ENCODE measurements at places on chromosomes 7 and 10.

- peak; percentile 78 for DNase-seq
Observed at GRCh38 chr10:91909117-91909677, at the start of gene FGFBP3. FGFBP3 (minus strand) TSS chr10:91909486; CDS start chr10:91908969, 517 bp downstream.

DNA sequence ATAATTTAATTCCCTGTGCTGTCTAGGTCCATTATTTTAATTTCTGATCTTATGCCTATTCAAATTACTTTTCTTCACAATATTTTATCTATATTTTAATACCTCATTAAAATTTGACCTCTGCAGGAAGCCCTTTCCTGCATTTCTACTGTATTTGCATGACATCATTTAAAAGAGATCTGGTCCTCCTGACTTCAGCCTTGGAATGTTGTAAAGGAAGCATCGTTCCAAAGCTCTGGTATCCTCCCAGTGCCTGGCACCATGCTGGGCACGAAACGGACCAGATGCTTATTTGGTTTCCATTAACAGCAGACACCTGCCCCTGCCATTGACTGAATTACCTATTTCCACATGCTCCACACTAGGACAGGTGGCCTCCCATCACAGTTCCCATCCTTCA lies 247.5 kb downstream of the KLF6 start:
- peak; percentile 34 for DNase-seq

DNA sequence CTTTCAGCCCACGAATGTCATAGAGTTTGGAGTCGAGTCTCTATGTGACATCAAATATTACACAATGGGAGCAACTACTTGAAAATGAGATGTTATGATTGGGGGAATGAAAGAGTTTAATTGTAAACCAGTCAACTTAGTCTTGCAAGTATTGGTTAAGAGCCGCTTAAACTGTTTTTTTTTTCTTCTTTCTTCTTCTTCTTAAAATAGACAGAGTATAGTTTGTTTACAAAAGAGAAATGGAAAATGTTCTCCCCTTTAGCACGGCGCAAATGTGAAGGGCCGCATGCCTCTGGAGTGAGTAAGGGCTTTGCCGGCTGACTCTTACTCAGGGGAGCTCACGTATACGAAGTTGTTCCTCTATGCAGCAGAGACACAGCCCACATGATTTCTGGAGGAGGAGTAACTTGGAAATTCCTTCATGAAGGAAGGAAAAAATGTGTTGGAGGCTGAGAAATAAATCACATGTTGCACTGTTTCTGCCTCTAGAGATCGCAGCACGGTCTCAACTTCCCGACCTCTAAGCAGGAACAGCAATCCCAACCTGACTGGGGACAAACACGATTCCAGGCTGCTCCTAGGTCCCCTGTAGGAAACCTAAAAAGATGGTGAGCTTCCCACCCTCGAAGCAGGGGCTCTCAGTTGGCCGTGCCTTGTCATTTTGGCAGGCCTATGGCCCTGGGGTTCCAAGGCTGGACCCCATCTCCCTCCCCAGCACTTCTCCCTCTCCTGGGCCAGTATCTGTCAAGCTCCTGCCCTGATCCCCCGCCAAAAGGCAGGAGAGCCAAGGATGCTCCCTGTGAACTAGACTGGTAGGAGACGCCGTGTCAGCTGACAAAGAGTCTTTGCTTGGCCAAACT lies 44.8 kb downstream of the MYOF start:
- no peak for DNase-seq

DNA sequence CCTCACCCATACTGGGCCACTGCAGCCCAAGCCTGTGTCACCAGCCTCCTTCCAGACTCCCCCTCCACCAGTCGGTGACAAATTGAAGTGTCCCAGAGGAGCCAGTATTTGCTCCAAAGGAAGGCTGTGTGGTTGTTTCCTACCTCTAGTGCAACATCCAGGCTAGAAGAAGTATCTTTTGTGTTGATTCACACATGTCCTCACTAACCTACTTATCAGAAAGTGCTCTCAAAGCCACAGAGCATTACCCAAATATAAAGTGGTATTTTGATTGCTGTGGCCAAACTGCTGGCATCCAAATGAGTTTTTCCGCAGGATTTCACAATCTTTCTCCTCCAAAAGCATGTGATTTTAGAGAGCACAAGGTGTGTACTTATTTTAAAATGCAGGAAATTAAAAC lies 134.8 kb downstream of the CUL2 start:
- DNase-seq = no peak

GRCh38 chr10:18224626-18225445 lies 84.6 kb downstream of the CACNB2 start:
- no peak for DNase-seq

- DNase-seq = no peak
Observed at GRCh38 chr7:17307000-17307399, 8.5 kb downstream of the AHR start.

GRCh38 chr7:101817471-101818286 lies at the start of gene CUX1:
CUX1 (plus strand) TSS chr7:101817626; CDS start chr7:101817640, 14 bp downstream.
- DNase-seq = no peak

DNA sequence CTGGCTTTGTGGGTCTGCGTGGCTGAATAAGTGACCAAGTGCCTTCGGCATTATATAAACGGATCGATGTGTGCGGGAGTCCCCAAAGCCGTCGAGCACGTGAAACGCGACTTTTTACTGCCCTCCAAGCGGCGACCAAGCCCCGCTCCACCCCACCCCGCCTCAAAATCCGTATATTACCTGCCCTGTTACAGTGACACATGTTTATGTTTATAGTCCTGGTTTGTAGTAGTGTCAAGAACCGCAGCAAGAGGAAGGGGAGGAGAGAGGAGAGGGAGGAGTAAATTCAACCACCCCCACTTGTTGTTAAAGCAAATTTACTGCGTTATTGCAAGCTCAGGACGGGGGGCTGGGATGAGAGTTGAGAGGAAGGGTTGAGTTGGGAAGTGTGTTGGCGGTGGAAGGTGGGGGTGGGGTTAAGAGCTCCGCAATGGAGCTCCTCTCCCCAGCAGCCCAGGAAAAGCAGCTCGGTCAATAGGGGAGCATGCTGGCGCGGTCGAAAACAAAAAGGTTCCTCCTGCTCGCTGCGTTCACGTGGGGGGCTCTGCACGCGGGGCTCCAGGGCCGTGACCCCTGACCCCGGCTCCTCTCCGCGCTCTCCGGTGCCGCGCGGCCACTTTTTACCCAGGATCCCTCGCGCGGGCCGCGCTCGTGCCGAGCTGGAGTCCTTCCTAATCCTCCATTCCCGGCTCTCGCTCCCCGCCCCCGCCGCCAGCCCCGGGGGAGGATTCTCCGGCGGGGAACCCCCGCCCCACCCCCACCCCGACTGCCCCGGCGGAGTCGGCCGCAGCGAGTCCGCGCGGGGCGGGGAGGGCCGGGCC lies at the start of gene SKIDA1:
Gene SKIDA1, minus strand, starts transcription at position 316 of the 821 bp plus-strand sequence. CDS start 7,860 bp downstream, outside the sequence.
- DNase-seq = peak; percentile 92
